Fibroblast of skin of back (primary cell): ENCODE measurements at places on chromosomes 16 and 17.

DNA sequence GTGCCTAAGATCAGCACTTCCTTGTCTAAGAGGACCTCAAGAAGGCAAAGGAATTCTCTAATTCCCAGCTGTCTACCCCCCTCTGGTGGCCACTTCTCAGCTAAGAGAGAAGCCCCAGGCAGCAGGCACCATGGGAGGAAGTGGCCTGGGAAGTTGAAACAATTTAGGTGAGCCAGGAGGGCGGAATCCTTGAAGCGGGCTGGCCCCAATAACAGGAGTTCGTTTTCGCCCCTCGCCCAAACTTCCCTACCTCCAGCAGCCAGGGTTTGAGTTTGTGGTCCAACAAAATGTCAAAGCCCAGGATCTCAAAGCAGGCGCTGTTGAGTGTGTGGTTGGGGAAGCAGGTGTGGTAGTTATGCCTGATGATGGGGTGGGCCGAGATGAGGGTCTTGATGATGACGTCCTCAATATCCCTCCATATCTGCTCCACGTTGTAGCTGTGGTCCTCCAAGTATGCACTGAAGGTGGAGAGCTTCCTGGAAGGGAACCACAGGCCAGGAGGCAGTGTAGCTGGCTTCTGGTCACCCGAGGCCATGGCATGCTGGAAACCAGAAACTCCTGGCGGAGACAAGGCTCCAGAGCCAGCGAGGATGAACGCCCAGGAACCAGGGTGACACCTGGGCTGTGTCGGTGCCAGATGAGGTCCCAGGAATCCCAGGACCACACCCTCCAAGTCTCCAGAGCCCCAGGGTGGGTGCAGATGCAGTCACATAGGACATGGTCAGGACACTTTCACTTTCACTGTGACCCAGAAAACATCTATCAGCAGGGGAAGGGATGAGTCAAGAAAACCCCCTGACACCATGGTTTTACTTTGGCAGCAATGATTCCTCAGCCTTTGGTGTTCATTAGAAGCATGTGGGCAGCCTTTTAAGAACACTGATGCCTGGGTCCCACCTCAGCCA lies 25.6 kb downstream of the TTLL6 start:
- peak; percentile 81 for DNase-seq

- DNase-seq, result no peak
Observed at GRCh38 chr16:26595199-26595598, 471.5 kb upstream of the C16orf82 start.

- peak; percentile 42 for DNase-seq
Observed at GRCh38 chr17:28725166-28725659, 820 bp downstream of the TLCD1 start.

DNA sequence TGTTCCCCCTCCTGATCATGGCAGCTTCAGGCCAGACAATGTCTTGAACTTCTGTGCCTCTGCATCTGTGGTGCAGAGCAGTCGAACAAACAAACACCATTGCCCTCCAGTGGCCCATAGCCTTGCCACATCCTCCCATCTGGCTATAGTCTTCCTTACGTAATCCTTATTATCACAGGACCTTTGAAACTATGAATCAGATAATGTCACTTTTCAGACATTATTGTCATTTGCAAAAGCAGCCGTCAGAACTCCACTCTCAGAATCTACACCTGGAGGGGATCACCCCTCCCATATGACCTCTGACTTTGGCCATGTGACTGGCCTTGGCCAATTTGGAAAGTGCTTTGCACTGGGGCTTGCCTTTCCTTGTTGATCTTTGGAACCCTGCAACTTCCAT lies 387.3 kb downstream of the MAF start:
- no peak for DNase-seq

DNA sequence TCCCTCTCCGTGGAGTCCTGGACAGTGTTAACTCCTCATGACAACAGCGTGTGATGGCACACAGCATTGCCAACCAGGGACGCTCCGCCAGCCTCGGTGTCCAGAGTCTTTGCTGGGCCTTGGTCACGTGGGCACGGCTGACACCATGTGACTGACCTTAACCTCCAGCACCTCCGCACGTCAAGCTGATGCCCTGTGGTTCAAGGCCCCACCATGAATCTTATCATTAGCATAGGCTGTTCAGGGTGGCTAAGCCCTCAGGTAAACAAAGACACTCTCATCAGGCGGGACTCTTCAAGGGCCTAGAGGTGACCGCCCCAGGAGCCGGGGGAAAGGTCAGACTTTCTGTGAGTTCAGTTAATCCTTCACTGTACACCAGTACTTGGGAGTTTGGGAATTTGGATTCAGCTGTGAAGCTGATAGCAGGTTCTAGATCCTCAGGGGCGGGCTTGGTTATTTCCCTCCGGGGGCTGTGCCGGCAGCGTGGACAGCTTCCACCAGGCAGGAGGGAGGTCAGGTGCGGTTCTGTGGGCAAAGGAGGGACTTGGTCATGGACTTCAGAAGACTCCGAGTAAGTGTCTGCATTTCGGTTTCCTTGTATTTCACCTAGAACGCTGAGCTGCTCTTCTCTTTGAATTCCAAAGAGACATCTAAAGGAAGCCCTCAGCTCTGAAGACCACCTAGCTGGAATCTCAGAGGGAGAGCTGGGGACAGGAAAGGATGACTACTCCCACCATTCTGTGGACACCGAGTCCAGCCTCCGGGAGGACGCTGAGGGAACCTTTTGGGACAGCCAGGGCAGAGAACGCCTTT lies 195.5 kb upstream of the CIBAR2 start:
- no peak for DNase-seq

DNA sequence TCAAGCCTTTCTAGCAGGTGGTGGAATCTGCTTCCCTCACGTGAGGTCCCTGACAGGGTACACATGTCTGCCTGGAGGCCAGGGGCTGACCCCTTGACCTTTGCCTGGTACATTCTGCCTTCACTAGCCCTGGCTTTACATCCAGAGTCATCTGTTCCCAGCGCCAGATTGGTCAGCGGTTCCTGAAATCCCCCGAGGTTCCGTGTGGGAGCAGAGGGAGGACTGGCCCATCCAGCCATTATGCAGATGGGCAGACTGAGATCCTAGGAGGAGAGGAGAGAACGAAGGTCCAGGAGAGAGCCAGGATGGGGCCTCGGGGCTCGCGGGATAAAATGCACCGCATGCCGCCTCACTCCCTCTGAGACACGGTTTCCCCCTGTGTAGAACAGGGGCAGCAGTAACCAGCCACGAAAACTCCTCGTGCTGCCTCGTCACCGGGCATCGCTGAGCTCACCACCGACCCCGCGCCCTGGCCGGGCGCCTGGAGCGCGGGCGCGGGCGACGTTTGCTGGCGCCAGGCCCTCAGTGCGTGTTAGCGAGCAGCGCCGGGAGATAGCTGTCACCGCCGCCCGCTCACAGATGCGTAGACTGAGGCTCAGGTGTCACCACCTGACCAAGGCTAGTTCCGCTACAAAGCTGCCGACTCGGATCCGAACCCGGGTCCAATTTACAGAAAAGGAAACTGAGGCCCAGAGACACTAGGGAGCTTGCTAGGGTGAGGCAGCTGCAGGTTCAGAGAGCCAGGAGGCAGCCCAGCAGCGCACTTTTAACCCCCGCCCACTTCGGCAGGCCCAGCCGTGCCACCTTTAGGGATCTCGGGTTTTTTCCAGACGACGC lies 811 bp upstream of the MAP2K3 start:
- peak; percentile 45 for DNase-seq

GRCh38 chr17:32654324-32654723 lies 167.5 kb downstream of the CDK5R1 start:
- DNase-seq, result no peak

DNA sequence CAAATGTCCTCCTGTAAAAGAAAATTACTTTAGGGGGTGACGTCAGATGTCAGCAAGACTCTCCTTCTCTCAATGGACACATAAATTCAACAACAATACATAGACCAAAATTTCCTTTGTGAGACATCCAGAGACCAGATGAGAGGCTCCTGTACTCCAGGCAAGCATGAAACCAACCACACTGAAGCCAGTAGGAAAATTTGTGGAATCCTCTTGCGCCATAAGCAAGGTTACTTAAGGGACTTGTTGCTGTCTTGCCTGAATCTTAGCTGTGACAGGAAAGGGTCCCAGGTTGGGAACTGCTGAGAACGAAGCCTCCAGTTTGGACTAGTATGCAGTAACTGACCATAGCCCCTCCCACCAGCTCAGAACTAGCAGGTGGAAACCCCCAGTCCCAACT lies 56.0 kb downstream of the CEP112 start:
- DNase-seq, result no peak

- DNase-seq, result no peak
Observed at GRCh38 chr16:74718140-74718539, 17.5 kb upstream of the MLKL start.

DNA sequence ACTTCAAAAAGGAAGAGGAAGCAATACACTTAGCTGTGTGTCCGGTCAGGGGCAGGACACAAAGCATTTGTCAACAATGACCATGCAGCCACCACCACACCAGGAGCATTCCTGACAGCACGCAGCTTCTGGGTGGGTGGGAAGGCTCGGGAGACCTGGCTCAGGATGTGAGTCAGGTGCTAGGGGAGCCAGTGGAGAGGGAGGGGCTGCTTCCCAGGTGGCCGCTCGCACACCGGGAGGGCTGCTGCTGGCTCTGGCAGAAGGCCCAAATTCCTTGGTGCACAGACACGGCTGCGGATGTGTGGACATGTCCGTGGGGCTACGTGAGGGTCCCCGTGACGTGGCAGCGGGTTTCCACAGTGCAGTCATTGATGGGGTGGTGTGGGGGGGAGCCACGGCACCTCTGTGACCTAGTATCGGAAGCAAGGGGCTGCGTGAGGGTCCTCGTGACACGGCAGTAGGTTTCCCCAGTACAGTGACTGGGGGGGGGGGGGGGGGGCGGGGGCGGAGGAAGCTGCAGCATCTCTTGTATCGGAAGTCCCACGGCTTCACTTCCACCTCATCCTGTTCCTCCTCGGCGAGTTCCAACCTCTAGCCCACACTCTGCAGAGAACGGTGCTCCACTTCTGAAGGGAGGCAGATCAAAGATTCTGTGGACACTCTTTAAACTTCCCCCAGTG lies 112.8 kb downstream of the ZNF778 start:
- peak; percentile 45 for DNase-seq

DNA sequence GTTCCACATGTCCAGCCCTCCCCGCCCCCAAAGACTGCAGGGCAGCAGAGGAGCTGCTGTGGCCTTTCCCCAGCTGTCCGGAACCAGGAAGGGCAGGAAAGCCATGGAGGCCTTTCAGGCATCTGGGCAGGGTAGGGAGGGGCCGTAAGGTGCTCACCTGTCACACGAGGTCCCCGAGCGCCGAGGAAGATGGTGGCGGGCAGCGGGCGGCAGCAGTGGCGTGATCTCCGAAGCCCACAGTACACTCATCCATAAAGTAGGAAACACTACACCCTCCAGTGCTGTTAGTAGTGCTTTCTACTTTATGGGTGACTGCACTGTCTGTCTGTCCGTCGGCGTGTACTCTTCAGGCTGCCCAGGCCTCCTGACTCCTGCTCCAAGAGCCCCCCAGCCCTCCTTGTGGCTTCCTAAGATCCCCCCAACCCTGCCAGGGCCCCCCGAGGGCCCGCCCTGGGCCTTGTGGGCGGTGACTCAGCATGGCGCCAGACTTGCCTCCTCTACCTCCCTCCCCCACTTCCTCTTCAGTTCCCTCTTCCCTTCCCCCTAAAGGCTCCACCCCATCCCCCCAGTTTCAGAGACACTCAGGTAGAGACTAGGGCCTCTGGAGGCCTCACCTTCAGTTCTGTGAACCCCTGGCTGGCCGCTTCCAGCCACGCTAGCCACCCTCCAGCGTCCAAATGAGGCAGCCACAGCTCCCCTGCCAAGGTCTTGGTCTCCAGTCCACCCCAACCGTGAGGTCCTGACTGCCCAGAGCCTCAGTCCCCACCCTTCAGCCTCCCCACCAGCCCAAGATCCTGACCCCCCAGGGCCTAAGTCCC lies 2.6 kb upstream of the TSPOAP1 start:
- DNase-seq, result no peak

GRCh38 chr17:36907407-36907806 lies 29.9 kb upstream of the LHX1 start:
- DNase-seq, result no peak

GRCh38 chr16:1542533-1542932 lies 9.1 kb downstream of the TMEM204 start:
- DNase-seq, result no peak

GRCh38 chr16:80612461-80613017 lies 71.7 kb downstream of the DYNLRB2 start:
- DNase-seq, result no peak

DNA sequence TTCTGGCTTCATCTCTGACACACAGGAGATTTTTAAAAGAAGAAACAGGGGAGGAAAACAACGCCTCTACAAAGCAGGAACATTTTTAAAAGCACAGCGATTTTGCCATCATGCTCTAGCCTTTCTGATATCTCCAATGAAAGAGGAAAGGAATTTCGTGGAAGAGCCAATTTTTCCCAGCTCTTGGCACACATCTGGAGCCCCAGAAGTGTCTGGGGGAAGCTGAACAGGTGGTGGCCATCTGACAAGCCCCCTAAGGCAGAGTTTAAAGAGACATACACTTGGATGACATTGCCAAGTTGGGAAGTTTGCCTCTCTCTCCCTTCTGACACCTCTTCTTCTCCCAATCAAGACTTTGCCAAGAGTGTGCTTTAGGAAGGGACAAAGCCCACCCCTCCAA lies 82.1 kb downstream of the CCT6B start:
- DNase-seq, result no peak
